Psoas muscle (tissue), 8 donors: ENCODE measurements at places on chromosomes 1 and 21. TPM values are rescaled to one million over a fixed set of nuclear protein-coding genes. Genes with fewer than 3 reads are reported as not detected.

- no peak for DNase-seq
Observed at GRCh38 chr1:107762751-107763390, 202.1 kb downstream of the VAV3 start.

DNA sequence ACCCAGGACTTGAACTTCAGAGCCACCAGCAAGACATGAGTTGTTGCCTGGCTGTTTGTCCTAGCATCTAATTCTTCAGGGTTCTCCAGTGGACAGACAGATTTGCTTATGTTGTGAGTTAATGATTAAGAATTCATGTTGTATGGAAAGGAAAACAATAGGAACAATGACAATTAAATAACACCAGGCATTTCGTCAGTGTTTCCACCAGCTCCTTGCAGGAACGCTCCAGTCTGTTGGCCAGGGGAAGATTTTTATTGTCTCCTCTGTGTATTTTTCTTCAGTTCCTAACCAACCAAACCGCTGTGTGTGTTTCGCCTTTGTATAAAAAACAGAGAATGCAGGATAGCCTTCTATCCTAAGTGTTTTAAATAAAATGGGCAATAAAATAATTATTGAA lies 64.4 kb upstream of the PTGFR start:
- no peak for DNase-seq

- no peak for DNase-seq
Observed at GRCh38 chr1:94737124-94737998, 82.8 kb upstream of the SLC44A3 start.

HPCA gene
- not detected for total RNA-seq

AVPR1B gene
- not detected for total RNA-seq
